ENCODE measurements at places on chromosomes 12 and 14.

- DNase-seq = no peak
Measured at GRCh38 chr14:42057111-42057510, 450.4 kb downstream of the LRFN5 start.

DNA sequence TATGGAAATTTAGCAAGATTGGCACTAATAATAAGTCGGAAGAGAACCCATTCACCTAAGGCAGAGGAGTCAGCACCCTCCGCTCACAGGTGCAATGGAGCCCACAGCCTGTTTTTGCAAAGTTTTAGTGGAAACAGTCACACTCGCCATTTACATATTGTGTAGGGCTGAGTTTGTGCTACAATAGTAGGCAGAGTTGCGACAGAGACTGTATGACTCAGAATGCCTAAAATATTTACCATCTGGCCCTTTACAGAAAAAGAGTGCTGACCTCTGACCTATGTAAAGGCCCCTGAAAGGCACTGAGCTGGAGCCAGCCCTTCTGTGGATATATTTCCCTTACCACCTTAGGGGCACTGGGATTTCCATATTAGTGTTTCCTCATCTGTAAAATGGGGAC lies 79.0 kb downstream of the PRIMA1 start:
- DNase-seq = no peak

- DNase-seq = no peak
Measured at GRCh38 chr12:59075141-59075540, 154.8 kb upstream of the LRIG3 start.

DNA sequence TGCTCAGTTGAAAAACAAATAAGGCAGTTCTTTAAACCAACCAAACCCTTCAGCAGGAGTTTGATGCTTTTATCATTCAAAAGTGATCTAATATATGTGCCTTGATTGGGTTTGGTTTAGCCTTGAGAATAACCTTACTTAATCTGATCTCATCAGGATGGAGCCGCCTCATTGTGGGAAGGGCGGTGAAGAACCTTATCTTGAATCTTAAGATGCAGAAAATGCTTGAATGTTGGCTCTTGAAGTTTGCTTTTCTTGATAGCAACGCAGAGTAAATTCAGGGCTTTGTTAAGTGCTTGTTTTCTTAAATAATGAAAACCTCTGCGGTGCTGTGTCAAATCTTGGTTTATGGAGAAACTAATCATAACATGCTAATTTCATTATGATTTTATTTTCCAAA lies 138.2 kb downstream of the MON2 start:
- no peak for DNase-seq

GRCh38 chr12:56941299-56942017 lies 7.2 kb upstream of the SDR9C7 start:
- no peak for DNase-seq

DNA sequence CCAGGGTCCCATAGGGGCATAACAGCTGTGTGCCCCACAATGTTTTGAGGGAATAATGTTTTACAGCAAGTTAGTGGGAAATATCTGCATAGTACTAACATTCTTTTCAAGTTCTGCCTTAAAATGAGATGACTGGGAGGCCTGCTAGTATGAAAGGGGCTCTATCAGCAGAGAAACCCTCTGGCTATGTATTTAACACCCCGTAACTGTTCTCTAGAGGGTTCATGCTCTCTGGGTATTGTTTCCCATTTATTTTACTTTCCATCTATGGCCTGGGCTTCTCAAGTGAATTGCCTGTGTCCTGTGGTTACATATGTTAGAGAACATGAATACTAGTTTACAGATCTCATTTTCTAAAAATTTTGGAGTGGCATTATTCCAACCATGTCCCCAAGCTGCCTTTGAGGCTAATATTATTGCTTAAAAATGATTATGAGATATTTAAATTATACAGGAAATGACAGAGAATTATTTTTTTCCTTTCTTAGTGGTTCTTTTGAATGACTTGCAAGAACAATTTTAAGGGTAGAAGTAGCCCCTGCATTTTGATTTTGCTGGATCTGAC lies 37.5 kb downstream of the GNG2 start:
- no peak for DNase-seq

DNA sequence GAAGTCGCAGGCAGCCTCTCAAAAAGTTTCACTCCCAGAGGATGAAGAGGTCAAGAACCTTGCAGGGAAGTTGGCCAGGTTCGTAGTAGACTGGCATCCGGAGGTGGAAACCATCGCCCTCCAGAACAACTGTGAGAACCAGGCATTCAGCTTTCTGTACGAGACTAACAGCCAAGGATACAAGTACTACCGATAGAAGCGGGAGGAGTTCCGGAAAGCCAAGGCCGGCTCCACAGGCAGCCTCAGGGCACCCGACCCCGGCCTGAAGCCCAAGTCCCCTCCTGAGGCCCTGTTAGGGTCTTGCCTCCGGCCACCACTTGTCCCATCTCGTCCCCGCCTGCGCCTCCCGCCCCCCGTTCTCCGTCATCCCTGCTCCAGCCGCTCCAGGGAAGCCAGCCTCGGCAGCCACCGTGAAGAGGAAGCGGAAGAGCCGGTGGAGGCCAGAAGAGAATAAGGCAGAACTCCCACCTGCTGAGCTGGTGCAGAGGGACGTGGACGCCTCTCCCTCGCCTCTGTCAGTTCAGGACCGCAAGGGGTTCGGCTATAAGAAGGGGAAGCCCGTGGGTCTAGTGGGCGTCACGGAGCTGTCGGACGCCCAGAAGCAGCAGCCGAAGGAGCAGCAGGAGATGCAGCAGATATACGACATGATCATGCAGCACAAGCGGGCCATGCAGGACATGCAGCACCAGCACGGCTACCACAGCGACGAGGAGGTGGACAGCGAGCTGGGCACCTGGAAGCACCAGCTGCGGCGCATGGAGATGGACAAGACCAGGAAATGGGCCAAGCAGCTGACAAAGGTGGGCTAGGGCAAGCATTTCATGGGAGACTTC lies 366.8 kb upstream of the ATXN7L3B start:
- no peak for DNase-seq

- DNase-seq = no peak
Measured at GRCh38 chr12:112023759-112024396, 10.7 kb downstream of the ERP29 start.

- DNase-seq = no peak
Measured at GRCh38 chr12:124464062-124464461, 103.3 kb downstream of the NCOR2 start.

DNA sequence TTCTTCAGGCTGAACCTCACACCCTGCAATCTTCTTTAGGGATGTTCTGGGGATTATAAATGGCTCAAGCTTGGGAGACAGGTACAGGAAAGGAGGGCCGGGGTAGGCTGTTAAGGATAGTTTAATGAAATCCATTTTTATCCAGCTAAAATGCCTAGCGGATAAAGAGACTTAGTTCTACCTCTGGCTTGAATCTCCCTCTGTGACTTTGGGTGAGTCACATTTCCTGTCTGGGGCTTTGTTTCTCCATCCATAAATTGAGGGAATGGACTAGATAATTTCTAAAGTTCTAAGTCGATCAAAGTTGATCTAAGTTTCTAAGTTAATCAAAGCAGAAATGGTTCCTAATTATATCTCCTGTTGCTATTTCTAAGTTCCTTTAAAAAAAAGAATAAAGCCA lies 319.6 kb upstream of the E2F7 start:
- no peak for DNase-seq

- DNase-seq = no peak
Measured at GRCh38 chr12:52254180-52254964, 20.1 kb upstream of the KRT86 start.

DNA sequence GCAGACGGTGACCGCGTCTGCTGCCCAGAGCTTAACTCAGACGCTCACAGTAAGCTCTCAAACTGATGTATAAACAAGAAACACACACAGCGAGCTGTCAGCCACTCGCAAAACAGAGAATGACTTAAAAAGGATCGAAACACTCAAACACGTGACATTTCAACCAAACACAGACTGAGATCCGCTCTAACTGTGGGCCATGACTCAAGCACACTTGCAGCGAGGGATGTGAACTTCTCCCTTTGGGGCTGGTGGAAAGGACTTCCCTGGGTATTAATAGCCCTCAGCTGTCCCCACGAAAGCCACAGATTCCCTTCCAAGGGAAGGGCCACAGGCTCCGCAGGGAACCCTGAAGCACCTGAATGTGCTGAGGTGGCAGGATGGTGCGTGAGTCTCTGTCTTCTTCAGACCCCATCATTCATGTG lies 29.1 kb downstream of the CCDC88C start:
- DNase-seq = no peak

DNA sequence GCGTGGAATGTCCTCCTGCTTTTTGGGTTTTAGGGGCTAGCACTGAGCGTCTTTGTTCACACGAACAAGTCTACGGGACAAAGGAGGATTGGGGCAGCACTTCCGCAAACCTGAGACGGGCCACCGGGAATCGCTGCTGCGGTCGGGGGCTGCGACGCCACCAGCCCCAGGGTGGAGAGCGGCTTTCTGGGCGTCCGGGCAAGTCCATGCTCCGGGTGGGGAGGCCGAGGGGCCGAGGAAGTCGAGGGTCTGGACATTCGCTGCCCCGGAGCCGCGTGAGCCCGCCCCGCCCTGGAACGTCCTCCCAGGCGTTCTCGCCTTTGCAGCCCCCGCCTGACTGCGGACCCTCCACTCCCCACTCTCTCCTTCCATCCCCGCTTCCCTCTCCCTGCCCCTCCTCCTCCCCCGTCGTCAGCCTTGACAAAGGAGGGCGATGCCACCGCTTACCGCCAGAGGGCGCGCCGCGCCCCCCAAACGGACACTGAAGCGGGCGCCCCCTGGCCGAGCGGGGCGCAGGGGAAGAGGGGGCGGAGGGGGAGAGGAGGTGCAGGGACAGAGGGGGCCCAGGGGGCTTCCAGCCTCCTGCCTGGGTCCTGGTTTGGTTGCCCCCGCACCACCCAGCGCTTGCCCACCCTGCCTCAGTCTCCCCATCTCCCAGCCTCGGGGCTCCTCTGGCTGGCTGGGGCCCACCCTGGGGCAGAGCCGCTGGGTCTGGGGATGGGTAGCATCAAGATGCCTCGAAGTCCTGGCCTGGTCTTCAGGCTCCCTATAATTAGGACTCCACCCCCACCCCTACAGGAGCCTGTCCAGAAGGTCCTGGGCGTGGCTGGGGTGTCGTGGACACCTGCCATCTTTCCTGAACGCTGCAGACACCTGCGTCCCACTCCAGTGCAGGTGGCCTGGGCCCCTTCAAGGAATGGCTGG lies 39.1 kb upstream of the INF2 start:
- DNase-seq = peak; percentile 56

DNA sequence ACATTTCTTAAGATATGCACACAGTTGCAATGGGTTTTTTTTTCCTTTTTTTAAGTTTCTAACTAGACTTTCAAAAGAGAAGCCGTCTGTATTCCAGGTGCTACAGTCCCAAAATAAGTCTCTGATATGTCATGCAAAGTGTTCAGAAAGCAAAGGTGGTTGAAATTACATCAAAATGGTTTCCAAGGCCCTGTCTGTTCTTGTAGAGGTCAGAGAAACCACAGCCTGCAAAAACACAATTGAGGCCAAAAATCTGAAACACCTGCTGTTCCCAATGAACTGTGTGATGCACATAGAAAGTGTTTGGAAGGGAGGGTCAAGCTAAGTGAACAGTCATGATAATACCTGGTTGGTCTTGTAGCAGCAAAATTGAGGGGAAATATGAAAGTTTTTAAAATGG lies 91.0 kb downstream of the VRK1 start:
- DNase-seq = no peak

- DNase-seq = no peak
Measured at GRCh38 chr14:29637411-29637810, 290.2 kb downstream of the PRKD1 start.

DNA sequence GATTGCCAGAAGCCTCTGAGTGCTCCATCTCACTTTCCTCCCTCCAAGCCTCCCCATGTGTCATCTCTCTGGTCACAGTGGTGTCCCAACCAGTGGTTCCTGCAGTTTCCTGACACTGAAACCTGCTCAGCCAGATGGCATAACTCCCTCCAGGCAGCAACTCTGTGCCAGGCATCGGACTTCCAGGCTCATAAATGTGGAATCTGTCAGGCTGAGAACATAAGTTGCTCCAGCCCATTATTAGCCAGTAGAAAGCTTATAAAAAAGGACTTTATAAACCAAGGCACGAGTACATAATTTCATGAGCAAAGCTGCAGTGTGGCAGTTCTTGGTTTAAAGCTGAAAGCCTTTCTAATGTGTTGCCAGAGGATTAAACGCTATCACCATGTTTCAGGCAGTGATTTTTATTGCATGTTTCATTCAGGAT lies 194.3 kb downstream of the DACT1 start:
- DNase-seq = no peak

- DNase-seq = no peak
Measured at GRCh38 chr14:103001651-103002396, 55.5 kb downstream of the CDC42BPB start.

DNA sequence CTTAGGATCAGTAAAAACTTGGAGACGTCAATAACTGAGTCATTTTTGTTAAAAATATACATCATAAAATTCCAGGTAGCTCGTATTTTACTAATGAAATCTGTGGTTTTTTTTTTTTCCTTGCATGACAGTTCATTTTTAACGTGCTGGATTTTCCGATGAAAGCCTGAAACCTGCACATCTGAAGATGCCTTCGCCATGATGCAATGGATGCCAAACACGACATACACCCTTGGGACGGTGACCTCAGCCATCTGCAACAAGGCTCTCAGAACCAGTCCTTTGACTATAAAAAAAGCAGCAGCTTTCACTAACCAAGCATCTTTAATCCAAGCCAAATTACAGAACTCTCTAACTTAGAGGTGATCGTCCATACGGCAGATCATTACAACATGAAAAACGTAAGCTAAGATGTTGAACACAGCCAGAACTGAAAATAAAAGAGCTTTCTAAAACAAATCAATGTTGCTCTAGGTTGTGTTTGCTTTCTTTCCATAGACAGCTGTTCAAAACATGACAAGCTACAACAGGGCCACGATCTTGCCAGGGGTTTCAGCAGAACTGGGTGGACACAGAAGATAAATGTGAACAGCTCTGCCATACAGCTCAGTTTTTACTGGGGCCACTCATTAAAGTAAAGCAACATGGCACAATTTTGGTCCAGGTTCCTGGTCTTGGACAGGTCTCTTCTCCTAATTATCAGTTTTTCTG lies 7.8 kb downstream of the NIN start:
- no peak for DNase-seq

- no peak for DNase-seq
Measured at GRCh38 chr14:105863296-105864108, 337.1 kb downstream of the TMEM121 start.

DNA sequence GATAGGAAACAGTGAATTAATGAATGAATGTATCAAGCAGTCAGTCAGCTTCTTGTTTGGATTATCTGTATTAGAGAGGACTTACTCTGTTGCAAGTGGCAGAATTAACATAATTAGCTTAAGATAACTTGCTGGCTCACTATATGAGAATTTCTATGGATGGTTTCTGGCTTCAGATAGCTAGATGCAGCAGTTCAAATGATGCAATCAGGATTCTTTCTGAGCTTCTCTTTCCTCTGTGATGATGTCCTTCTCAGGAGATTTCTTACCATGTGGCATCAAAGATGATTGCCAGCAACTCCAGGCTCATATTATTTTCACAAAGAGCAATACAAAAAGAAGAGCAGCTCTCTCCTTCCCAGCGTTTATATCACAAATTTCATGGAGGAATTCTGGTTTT lies 30.7 kb downstream of the FRMD6 start:
- DNase-seq = no peak

GRCh38 chr12:22812531-22812930 lies 187.6 kb downstream of the ETNK1 start:
- DNase-seq = no peak

GRCh38 chr12:115097416-115097815 lies 413.4 kb upstream of the TBX3 start:
- DNase-seq = no peak

All from stimulated activated CD4-positive, alpha-beta T cell treated with anti-CD3 and anti-CD28 coated beads, Interleukin-12 subunit alpha, Interleukin-12 subunit beta, amount 100 ng/mL, for 48 hours (primary cell).